Caco-2 (cell line): ENCODE measurements at places on chromosomes 2 and 18.

GRCh38 chr2:218023636-218024035 lies 20.8 kb upstream of the TNS1 start:
- H3K27me3 ChIP-seq: no peaks in the 10 kb centered on the region
- H3K4me3 ChIP-seq: no peak overlapping the region
- no peaks in the 10 kb centered on the region for H3K4me1 ChIP-seq

GRCh38 chr2:12787891-12788801 lies 71.4 kb downstream of the TRIB2 start:
- no peaks in the 10 kb centered on the region for H3K27me3 ChIP-seq
- no peak overlapping the region for H3K4me3 ChIP-seq
- no peaks in the 10 kb centered on the region for H3K4me1 ChIP-seq
- DNase-seq: no peak
- no peak overlapping the region for H3K27ac ChIP-seq
- H3K36me3 ChIP-seq: no peaks in the 10 kb centered on the region

- no peaks in the 10 kb centered on the region for H3K36me3 ChIP-seq
- H3K27me3 ChIP-seq: no peaks in the 10 kb centered on the region
- H3K27ac ChIP-seq: no peak overlapping the region
- no peak for DNase-seq
- H3K4me3 ChIP-seq: no peak overlapping the region
Measured at GRCh38 chr2:180596453-180596852, 384.0 kb upstream of the UBE2E3 start.

DNA sequence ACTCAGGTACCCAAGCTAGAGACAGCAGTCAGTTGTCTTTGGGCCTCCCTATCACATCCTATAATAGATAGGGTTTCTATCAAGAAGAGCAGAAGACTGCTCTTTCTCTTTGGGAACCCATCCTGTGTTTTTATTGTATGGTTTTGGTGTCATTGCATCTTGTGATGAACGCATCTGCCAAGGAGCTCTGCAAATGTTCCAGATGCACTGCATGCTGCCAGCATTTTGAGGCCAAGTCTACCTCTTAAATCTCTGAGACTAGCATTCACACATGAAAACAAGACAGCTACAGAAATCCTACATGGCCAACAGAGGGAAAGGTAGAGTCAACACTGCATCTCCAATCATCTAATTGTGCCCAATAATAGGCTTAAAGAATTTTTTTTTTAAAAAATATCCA lies 14.0 kb downstream of the SEMA4F start:
- H3K27me3 ChIP-seq: no peaks in the 10 kb centered on the region
- H3K36me3 ChIP-seq: no peaks in the 10 kb centered on the region
- H3K27ac ChIP-seq: no peak overlapping the region
- DNase-seq: no peak
- no peak overlapping the region for H3K4me3 ChIP-seq

DNA sequence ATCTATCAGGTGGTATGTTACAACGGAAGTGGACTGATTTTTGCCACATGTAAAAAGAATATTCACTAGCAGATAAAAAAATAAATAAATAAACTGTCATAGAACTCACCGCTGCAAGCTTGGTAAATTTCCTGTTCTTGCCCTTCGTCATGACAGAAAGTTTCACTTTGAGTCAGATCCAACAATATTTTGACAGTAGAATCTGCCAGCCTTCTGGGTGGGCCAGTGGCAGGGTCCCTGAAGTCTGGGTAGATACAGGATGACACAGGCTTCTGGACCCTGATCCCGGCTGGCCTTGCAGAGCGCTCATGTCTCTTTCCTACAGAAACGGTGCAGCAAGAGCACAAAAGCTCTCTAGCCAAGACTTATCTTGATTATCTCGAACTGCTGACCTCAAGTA lies 97.8 kb upstream of the PMAIP1 start:
- H3K4me3 ChIP-seq: no peak overlapping the region
- H3K27ac ChIP-seq: no peak overlapping the region
- DNase-seq: no peak
- no peaks in the 10 kb centered on the region for H3K4me1 ChIP-seq
- H3K27me3 ChIP-seq: no peaks in the 10 kb centered on the region
